Activated CD4-positive, alpha-beta T cell treated with anti-CD3 and anti-CD28 coated beads, Interleukin-2, amount 10 ng/mL, durations not matched to agents 24 days and 14 days (primary cell): ENCODE measurements at places on chromosomes 16 and 17.

- peak; percentile 67 for DNase-seq
Observed at GRCh38 chr16:67055712-67056487, 27.0 kb downstream of the CBFB start.

DNA sequence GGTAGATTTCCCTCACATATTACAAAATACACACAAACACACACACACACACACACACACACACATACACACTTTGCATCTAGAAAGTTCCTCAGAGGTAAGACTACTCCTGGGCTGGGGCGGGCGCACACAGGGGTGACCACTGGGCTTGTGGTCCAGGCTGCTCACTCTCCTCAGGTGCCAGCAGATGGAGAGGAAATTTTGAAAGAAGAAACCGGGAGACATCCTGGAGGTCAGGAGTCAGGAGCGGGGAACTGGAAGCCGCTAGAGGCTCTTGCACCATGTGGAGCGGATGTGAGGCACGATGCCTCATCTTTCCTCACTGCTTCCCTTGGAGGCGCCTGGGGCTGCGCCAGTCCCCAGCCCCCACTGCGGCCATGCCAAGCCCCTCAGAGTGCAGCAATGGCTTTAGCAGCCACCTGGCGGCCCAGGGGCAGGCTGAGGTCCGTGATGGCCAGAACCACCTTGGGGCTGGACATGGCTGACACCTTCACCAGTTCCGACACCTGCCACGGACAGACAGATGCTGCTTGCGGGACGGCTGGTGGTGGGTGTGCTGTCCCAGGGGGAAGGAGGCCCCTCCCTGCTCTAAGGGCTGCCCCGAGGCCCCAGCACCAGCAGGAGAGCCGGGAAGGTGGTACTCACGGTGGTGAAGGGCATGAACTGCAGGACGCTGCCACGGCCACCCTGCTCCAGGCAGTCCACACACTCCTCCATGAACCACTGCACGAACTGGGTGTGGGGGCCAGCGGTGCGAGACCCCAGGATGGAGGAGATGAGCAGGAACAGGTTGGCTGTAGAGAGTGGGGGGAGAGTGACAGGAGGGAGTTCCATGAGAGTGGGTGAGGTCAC, 4.1 kb downstream of the CSF3 start:
- no peak for DNase-seq

- no peak for DNase-seq
Observed at GRCh38 chr16:2771496-2772402, 5.3 kb downstream of the ELOB start.

DNA sequence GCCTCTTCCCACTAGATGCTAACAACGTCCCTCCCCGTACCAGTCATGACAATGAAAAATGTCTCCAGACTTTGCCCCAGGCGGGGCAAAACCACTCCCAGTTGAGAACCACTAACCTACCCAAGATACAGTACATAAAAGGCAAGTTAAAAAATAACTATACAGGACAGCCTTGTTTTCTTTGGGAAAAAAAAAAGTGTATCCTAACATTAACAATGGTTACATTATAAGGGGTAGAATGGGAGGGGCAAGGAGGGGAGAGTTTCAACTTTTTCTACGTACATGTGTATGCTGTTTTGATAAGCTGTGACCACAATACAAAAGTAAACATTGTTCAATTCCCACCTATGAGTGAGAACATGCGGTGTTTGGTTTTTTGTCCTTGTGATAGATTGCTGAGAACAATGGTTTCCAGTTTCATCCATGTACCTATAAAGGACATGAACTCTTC, 94.9 kb downstream of the TOX3 start:
- no peak for DNase-seq

DNA sequence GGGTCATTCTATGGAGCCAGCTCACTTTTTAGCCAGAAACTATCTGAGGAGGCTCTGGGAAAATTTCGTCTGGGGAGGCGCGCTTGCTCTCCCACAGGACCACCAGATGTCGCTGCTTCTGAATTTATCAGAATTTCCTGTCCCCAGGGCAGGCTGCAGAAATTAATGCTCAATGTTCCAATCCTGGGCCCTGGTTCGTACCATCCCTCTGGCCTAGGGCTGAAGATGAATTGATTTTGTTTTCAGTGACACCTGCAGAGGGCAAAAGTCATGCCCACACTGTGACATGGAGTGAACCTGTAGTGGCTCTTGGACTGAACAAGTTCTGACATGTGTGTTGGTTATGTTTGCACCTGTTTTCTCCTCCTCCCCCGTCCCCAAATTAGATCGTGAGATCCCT, 482.6 kb downstream of the NPIPA7 start:
- DNase-seq, result peak; percentile 85

- DNase-seq, result peak; percentile 81
Observed at GRCh38 chr16:11914210-11915113, 1.3 kb downstream of the GSPT1 start.

DNA sequence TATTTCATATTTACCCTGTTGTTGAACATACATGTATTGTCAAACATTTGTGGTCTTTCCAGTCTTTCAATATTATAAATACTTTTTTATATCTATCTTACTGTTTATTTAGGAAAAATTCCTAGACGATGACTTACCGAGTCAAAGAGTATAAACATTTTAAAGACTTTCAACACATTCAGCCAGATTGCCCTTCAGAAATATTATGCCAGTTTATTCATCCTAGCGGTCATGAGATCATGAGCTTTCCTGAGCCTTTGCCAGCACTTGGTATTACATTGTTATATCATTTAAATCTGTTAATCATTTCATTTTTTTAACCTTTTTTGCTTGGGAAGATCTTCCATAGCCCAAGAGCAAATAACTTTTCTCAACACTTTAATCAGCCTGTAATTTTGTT, 197.4 kb downstream of the SPECC1 start:
- no peak for DNase-seq

GRCh38 chr17:75922173-75922961, 17.7 kb upstream of the MRPL38 start:
- DNase-seq, result no peak

- DNase-seq, result no peak
Observed at GRCh38 chr17:80021600-80021999, 14.1 kb downstream of the TBC1D16 start.

DNA sequence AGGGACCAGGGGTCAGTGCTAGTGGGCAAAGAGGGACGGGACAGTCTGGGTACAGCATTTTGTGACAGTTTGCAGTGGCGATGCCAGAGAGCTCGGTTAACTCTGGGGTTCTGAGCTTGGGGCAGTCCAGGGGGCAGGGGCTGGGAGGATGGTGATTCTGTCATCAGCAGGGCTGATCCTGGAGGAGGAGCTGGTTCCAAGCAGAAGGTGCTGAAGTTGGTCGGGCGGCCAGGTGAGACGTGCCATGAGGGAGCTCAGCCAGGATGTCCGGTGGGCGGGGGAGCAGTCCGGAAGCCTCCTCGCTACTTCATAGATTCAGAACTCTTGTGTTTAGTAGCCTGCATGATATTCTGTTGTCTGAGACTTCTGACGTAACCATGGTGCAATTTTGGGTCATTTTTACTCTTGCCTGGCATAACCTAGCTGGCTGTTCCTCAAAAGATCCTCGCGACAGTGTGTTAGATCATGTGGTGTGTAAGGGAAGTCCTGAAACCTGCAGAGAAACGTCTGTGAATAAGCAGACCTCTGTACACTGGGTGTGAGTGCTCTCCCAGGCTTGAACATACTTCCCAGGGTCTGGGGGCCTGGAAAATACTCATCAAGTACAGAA, 122.0 kb downstream of the CLEC16A start:
- DNase-seq, result no peak

DNA sequence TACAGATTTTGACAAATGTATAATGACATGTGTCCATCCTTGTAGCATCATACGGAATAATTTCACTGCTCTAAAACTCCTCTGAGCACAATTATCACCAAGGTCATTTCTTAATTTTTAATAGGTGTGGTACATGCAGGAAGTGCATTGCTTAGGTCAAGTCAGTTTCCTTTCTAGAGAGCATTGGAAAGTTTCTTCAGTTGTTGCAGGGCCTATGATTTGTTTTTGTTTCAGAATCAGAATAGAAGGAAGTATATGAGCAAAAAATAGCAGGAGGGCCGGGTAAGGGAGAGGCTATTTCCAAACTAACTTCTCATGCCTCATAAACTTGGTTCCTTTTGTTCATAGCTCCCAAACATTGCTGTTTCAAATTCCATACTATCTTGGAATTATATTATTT, 24.0 kb upstream of the SLFN5 start:
- peak; percentile 57 for DNase-seq

DNA sequence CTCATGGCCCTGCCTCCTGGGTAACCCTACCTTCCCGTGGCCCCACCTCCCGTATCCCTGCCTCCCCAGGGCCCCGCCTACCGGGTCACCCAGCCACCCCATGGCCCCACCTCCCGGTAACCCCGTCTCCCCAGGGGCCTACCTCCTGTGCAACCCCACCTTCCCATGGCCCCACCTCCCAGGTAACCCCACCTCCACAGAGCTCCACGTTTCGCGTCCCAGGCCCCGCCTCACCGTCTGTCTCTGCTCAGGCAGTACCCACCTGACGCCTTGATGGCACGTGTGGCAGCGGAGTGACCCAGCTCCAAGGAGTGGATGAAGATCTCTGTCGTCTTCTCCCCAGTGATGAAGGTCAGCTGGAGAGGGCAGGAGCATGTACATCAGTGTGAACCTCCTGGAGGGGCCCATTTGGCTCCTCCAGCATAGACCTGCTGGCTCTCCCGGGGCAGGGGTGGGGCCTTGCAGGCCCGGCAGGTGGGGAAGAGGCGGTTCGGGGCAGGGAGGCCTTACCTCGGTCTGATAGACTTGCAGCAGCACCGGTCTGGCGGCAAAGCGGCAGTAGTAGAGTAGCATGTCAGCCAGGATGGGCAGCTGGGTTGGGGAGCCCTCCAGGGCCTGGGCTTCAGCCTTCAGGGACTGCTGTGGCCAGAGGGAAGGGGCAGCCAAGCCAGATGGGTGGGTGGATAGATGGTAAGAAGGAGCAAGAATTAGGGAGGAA, 18.7 kb upstream of the PIK3R6 start:
- DNase-seq, result no peak

DNA sequence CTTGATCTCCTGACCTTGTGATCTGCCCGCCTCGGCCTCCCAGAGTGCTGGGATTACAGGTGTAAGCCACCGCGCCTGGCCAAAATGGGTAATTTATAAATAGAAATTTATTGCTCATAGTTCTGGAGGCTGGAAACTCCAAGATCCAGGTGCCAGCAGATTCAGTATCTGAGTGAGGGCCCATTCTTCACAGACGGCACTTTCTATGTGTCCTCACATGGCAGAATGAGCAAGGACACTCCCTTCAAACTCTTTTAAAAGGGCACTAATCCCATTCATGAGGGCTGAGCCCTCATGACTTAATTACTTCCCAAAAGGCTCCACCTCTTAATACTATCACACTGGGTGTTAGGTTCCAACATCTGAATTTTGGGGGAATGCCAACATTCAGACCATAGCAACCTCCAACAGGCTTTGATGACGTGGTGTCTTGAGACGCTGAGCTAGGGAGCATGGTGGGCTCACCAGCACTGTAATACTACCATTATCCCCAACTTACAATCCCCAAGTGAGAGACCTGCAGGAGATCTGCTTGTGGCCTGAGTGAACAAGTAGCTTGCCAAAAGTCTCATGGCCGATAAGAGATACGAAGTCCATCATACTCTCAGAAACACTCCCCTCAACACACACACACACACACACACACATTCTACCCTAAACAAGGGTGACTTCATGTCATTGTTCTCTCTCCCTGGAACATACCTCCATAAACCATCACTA, 8.5 kb downstream of the CMTM4 start:
- no peak for DNase-seq

- DNase-seq, result no peak
Observed at GRCh38 chr16:83907111-83907510, 8.2 kb downstream of the MLYCD start.

GRCh38 chr16:1584926-1585484, 26.9 kb downstream of the IFT140 start:
- DNase-seq, result no peak

- DNase-seq, result no peak
Observed at GRCh38 chr17:518047-518735, 165.6 kb upstream of the RPH3AL start.

DNA sequence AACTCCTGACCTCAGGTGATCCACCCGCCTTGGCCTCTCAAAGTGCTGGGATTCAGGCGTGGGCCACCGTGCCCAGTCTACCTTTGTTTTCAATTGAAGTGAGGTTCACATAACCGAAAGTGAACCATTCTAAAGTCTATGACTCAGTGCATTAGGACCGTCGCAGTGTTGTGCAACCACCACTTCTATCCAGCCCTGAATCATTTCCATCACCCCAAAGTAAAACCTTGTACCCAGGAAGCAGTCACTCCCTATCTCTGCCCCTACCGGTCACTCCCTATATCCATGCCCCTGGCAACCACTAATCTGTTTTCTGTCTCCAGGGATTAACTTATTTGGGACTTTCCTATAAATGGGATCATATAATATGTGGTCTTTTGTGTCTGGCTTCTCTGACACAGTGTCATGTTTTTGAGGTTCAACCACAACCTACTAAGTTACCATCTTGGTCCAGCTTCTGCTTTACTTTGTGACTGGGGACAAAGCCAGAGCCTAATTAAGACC, 28.3 kb upstream of the CDC42EP4 start:
- no peak for DNase-seq

- no peak for DNase-seq
Observed at GRCh38 chr16:85461022-85461813, 151.9 kb upstream of the GSE1 start.

GRCh38 chr17:38349097-38349730, 2.4 kb upstream of the SOCS7 start:
- peak; percentile 96 for DNase-seq

DNA sequence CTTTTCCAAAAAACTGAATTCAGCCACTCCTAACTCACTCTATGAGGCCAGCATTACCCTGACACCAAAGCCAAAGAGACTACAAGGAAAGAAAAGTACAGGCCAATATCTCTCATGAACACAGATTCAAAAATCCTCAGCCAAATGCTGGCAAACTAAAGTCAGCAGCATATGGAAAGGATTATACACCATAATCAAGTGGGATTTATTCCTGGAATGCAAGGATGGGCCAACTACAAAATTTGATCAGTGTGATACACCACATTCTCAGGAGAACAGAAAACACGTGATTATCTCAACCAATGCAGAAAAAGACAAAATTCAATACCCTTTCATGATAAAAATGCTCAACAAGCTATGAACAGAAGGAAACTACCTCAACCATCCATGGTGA, 7.7 kb upstream of the AATK start:
- no peak for DNase-seq

DNA sequence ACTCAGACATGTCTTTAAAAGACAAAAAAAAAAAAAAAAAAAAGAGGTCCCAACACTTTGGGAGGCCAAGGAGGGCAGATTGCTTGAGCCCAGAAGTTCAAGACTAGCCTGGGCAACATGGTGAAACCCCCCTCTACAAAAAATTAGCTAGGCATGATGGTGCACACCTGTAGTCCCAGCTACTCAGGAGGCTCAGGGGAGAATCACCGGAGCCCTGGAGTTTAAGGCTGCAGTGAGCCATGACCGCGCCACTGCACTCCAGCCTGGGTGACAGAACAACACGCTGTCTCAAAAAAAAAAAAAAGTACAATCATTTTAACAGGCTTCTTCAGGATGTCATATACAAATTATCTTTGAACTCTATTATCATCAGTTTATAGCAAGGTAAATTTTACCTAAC, 22.0 kb downstream of the C16orf87 start:
- DNase-seq, result no peak
